ENCODE measurements at places on chromosomes 7 and 10.
A peak's percentile ranks its signal among the peaks of the same experiment; 100 is the strongest.

- DNase-seq: no peak
These were observed 61.8 kb downstream of the OAT start for GRCh38 chr10:124356701-124357560.

- peak; percentile 37 for DNase-seq
These were observed 409.0 kb upstream of the MGMT start for GRCh38 chr10:129057856-129058663.

DNA sequence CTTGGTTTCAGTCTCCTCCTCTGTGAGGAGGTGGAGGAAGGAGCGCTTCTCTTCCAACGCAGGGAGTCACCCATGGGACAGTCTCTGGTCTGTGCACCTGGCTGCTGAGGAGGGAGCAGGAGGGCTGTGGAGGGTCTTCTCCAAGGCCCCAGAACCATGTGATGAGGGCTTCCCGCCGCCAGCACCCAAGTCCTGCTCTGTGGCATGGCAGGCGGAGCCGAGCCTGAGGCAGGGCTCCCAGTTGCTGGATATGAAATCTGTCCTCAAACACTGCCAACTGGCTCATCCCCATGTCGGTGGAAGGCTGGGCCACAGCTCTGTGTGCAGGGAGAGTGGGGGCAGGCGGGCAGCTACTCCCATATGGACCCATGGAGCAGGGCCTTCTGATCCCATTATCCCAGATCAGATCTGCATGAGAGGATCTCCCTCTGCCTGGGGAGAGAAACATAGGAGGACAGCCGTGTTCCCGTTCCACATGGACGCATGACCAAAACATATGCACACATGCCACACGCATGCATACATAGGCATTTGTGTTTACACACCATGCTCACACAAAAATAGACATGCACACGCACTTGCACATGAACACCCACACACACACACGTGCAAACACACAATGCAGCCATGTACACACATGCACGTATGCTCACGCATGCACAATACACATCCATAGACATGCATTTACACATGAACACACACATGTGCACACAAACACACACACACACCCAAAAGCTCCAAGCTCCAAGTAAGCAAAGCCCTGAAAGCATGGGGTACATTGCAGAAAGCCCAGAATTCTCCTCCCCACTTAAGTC is 38.8 kb upstream of the EN2 start:
- DNase-seq: no peak

- DNase-seq: no peak
These were observed 116.9 kb upstream of the ABI1 start for GRCh38 chr10:26977635-26978034.

GRCh38 chr10:12394241-12395033 is 45.1 kb downstream of the CAMK1D start:
- DNase-seq: no peak

DNA sequence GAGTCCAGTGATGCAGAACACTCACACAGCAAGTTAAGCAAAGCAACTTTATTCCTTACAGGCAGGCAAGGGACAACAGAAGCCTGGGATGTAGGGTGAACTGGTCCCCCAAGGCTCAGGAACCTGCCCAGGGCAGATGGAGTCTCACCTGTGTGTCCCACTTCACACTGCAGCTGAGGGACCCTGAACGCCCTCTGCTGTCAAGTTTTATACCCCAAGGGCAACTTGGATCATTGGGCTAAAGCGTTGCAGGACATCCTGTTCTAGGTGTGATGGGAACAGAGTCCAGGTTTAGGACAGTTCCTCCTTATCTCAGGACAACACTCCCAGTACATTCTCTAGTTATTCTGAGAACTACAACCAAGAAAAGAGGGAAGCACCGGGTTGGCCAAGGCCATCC is 49.5 kb upstream of the ZNF746 start:
- no peak for DNase-seq

DNA sequence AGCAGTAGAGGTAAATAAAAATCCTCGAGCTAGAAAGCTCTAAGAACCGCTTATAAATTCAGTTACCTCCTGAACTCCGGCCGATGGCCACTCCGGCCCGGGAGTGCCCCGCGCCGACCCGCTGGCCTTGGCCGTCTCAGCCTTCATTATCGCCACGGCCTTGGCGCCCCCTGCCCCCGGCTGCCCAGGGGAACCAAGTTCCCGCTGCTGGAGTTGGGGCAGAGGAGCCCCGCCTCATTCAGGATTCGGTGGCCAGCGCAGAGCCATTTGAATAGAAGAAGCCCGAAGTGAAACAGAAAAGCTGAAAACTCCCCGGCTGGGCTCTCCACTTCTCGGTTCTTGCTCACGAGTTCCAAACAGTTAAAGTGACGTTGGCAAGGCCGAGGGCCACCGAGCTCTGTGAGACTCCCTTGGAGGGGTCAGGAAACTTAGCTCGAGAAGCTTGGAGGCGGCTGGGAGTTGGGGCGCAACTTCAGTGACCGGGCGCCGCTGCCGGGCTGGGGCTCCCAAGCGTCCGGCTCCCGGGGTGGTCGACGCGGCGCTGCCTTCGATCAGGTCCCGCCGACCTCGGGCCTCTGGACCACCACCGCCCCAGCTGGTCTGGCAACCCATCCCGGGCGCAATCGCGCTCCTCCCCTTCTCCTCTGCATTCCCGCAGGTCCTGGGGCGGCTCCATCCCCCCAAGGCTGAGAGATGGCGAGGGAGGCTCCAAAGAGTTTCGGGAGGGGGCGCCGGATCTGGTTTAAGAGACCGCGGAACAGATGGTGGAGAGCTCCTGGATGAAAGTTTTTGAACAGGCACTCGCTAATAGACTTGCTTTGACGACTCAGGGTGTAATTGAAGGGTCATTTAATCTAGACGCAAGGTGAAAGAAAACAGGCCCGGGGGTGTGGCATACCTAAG is 5.8 kb upstream of the FEZF1 start:
- no peak for DNase-seq

DNA sequence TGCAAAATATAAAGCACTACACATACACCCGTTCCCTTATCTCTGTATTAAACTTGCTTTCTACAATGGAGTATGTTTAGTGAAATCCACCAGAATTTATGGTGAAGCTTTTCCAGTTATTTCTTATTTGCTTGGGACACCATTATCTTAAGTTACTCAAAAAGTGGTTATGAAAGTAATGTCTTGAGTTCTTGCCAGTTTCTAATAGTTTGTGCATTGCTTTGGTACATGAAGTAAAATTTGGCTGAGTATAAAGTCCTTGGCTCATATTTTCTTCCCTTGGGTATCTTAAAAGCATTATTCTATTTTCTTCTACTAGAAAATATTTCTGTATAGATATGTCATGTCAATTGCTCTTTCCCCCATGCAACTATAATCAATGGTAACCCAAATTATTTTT is 85.2 kb downstream of the POLR1F start:
- DNase-seq: no peak

GRCh38 chr7:65967361-65968155 is 14.5 kb downstream of the GUSB start:
- DNase-seq: no peak

DNA sequence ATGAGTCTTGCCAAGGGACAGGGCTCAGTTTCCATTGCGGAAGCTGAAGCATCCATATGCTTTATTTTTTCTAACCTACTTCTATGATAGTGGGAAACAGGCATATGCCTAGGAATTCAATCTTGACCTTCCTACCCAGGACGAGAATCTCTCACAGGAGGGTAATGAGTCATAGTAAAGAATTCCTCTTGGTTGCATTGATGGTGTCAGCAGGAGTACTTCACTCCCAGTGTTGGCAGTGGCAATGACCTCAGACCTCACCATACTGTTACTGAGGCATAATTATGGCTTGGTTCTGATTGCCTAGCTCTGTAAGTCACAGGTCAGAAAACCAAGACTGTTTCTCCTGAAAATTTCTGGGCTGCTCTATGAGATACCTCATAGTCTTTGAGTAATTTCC is 552.9 kb downstream of the ARL4A start:
- DNase-seq: no peak

DNA sequence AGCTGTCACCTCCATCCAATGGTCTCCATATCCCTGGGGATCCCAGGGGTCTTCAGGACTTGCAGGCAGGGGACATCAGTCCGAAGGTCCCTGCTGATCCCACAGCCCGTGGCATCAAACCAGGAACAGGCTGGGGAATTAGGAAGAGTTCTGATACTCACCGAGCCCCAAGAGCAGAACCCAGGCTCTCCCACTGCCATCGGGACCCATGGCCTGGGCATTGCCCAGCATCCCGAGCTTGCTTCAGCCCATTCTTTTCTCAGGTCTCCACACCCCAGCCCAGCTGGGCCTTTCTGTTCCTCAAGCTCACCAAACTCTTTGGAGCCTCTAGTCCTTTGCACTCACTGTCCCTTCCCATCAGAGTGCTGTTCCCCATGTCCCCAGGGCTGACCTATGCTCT is 280.9 kb downstream of the GRID1 start:
- no peak for DNase-seq

DNA sequence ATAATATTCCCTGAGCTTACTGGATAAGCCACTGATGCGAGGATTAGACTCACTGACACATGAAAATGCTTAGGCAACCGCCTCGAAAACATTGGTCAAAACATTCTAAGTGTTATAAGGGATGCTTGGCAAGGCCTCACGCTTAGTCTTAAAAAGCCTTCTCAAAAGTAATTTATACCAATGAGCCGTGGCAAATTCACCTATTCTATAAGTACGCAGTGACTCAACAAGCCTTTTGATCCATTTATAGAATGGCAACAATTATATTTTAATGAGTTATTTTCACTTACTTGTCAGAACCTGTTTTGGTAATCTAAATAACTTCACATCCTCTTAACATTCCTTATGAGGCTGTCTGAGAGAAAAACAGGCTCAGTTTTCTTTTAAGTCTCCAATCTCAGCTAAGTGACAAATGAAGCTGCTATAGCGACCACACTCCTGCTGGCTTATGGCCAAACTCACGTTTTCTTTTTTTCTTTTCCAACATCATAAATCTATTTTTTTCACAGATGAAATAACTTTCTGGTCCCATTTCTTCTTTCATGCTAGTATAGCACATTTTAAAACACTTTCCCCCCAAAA is 121.2 kb upstream of the AFAP1L2 start:
- no peak for DNase-seq

- peak; percentile 0 for DNase-seq
These were observed 35.4 kb downstream of the ADAP1 start for GRCh38 chr7:919114-919442.

DNA sequence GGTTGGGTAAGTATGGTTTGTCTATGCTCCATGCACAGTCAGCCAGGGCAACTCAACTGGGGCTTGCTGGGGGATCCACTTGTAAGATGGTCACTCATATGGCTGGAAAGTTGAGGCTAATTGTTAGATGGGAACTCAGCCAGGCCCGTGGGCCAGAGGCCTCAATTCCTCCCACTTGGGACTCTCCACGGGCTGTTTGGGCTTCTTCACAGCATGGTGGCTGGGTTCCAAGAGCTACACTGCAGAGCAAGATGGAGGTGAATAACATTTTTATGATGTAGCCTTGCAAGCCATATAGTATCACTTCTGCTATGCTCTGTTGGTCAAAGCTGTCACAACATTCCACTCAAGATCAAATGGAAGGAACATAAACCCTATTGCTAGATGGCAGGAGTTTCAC is 39.2 kb downstream of the ELMO1 start:
- no peak for DNase-seq

DNA sequence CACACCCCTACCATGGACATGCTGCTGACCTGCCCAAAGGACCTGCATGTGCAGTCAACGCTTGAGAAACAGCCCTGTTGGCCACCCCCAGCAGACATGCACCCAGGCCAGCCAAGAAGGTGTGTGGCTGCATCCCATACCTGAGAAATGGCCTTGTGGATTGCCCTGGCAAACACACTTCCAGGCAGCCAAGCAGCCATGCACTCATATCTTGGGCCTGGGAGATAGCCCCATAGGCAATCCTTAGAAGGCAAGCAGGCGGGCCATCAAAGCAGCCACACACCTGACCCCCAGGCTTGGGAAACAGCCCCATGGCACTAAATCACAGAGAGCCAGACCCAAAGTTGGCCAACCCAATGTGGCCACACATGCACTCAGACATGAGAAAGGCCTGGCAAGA is 4.9 kb upstream of the AKR1B1 start:
- no peak for DNase-seq

Measured in stimulated activated CD4-positive, alpha-beta T cell treated with anti-CD3 and anti-CD28 coated beads, Interleukin-1b, Interleukin-23, amount 100 ng/mL, for 48 hours (primary cell).